ENCODE measurements at places on chromosomes 6 and 20.

DNA sequence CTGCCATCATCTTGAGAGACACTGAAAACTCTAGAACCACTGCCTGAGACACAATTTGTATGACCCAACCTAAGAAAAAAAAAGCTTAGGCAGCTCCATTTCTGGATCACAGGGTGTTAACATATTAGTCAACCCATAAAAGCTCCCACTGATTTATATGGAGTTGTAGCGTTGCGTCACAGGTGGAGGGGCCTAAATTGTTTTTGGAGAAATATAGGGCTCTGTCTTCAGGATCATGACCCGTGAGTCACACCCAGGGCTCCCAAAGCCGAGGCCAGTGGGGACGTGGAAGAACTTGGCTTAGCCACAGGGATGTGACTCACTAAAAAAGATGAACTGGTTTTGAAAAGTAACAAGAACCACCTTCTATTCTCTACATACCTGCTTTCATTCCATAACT, 116.5 kb upstream of the BMP2 start:
- DNase-seq, result no peak

DNA sequence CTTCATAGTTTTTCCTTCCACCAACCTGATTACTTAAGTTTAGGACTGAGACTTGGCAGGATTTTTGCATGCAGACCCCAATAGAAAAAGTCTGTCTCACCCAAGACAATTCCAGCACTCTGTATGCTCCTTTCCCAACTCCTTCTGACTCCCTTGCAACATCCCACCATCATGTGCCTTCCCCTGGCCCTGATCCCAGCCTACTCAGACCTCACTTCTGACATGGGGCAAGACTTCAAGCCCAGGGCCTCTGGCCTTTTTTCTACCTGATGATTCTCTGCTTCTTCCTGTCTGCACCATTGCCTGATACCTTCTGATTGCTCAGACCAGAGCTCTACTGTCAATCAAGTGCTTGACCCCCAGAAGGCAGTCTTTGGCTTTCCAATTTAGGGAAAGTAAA, 96.6 kb downstream of the HAO1 start:
- DNase-seq, result no peak

DNA sequence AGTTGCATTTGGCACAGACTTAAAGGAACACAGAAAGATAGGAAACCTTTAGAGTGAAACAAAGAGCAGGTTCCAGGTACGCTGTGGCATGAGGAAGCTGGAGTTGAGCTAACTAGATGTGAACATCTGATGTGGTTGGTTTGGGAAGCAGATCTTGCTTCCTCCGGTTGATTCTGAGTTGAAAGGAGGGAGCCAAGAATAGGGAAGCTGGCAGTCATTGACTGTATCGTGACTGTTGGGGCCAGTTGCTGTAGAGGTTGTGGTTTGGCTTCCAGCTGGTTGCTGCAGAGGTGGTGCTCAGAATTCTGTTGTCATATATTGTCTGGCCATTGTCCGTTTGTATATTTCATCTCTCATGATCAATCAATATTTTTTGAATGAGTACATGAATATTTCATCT, 325.9 kb downstream of the PLCB1 start:
- DNase-seq, result no peak

DNA sequence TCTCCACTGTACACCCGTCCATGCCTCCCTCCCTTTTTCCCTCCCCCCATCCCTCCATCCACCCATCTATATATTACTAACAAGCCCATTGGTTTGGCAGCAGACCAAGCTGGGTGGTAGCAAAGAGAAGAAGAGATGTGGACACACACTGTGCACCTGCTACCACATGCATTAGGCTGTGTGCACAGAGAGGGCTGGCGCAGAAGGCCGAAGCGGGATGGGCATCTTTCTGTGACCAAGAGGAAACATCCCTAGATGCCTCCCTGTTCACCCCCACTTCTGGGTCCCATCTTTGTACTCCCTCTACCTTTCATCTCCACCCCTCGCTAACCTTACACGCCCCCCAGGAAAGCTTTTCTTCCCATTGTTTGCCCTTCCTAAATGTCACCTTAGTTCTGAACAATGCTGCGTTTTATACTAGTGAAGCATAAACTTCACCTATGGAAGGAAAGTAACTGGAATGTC, 64.9 kb upstream of the AFDN start:
- no peak for DNase-seq

GRCh38 chr6:40962241-40962640, 76.8 kb downstream of the UNC5CL start:
- DNase-seq, result peak; percentile 28

- peak; percentile 13 for DNase-seq
Observed at GRCh38 chr20:56359212-56360132, 698 bp downstream of the FAM210B start.

- no peak for DNase-seq
Observed at GRCh38 chr20:64162239-64162910, 1.9 kb upstream of the MYT1 start.

GRCh38 chr6:45027126-45027525, 301.0 kb upstream of the RUNX2 start:
- DNase-seq, result no peak

DNA sequence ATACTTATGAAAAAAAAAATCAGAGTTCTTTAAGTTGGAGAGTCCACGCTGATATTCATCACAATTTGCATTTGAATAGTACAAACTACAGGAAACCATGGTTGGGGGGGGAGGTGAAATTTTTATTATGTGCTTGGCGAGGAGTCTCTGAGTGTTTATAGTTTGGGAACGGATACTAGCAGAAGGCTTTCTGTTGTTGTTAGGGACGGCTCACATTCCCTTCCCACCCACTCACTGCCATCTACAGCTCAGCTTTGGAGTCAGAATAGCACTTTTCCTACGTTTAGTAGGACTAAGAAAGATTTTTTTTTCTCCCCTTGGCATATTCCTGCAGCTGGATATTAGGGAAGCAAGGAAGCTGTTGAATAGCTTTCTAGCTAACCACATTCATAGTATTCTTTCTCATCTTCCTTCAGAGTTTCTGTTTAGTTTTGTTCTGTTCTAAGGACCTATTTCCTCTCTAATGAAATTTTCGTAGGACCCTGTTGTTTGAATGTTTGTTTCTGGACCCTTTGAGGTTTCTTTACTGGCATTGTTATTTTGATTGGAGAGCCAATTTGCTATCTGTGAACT, 235.1 kb upstream of the ZNF217 start:
- no peak for DNase-seq

DNA sequence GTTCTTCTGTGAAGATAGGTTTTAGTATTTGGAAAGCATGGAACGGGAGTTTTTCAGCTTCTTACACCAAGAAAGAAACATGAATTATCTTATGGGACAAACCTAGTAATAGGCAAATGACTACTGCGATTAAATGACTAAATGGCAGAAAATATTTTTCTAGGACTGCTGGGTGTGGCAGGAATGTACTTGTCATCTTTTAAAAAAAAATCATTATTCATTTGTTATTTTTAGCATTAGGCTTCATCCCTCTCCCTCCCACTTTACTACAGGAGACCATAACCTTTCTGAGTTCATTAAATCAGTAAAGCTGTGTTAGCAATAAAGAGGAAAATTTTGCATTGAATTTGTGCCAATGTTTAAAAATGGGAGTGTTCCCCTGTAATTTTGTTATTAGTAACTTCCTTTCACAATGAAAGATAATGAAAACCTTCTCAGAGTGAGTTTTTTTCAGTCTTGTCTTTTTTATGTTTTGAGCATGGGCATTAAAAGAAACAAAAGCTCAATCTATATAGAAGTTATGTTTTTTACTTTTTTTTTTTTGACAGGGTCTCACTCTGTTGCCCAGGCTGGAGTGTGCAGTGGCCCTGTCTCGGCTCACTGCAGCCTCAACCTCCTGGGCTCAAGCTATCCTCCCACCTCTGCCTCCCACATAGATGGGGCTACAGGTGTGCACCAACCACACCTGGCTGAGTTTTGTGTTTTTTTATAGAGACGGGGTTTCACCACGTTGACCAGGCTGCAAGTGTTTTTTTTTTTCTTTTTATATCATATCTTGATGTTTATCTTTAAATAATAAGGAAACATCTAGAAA, 105.6 kb upstream of the CLDN20 start:
- no peak for DNase-seq

- no peak for DNase-seq
Observed at GRCh38 chr6:54595844-54596243, 250.7 kb upstream of the FAM83B start.

GRCh38 chr6:26156850-26157250, 69.6 kb downstream of the HFE start:
- no peak for DNase-seq

DNA sequence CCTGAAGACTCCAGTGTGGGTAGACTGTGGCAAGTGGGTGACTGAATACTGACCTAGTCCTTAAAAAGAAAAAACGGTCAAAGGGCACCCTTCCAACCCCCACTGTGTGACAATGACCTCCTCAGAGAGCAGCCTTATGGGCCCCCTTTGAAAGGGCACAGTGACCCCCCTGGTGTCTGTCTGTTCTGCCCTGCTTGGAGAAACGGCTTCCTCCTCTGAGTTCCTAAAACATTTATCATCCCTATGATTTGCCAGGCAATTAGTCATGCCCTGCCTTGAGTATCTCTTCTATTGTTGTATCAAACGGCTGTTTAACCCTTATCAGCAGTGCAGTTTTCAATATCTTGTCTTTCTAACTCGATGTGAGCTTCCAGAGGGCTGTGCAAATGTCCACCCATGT, 21.0 kb upstream of the STX16 start:
- DNase-seq, result no peak

GRCh38 chr6:4668271-4669179, 107.7 kb upstream of the CDYL start:
- DNase-seq, result no peak

GRCh38 chr20:49581482-49581881, 13.5 kb upstream of the PTGIS start:
- no peak for DNase-seq

- DNase-seq, result no peak
Observed at GRCh38 chr6:35401514-35401913, 50.6 kb upstream of the FANCE start.

GRCh38 chr6:41132254-41132653, 21.9 kb downstream of the TREML1 start:
- DNase-seq, result no peak

DNA sequence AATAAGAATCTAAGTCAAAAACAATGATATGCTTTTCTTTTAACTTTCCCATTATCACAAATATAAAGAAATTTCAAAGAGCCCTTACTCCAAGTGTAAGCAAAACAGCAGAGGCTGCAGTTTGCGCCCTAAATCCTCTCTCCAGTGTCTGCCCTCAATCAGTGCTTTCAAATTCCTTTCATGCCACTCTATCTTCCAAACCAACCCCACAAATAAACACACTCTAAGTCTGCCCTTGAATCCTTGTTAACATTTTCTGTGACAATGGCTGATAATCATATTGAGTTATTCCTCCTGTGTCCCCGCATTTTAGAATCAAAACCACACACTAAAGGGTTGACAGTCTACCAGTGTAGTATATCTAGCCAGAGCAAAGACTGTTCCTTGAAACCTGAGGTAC, 317.9 kb upstream of the MARCKS start:
- no peak for DNase-seq

DNA sequence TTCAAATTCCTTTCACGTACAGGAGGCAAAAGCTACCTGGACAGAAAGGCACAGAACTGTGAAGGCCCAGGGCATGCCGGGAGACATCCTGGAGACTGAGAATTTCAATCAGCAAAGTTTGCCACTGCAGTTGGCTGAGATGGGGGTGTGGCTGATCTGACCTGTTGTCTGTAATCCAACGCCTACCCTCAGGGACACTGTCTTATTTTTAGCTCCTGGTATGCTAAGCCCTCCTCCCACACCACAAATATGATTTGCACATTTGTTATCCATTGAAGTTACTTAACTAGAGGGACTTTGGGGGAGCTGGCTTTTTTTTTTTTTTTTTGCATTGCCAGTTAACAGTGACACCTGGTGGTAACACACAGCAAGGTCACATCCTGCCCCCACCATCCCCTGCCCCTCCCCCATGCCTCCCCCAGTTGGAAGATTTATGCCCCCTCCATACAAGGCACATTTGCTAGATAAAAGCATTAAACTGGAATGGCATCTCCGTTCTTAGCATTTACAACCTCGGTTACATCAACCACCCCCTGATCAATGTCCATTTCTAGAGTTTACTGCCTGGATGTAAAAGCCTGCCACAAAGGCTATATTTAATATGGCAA, 40.4 kb downstream of the TTI1 start:
- DNase-seq, result peak; percentile 28

DNA sequence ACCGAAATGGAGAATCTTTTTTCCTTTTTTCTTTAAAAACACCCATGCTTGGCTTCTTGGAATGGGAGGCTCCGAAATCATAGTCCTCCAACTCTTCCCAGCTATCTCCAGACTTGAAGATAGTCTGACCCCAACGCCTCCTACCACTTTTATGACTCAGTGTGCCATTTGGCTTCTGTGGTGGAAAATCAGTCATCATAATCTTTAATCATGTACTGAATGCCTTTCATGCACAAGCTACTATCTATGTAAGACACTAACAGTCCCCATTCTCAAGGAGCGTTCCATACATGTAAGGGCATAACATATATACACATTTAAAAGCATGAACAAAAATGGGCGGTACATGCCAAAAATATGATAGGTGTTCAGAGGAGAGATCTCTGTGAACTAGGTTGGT, 44.1 kb downstream of the TMEM14B start:
- no peak for DNase-seq

DNA sequence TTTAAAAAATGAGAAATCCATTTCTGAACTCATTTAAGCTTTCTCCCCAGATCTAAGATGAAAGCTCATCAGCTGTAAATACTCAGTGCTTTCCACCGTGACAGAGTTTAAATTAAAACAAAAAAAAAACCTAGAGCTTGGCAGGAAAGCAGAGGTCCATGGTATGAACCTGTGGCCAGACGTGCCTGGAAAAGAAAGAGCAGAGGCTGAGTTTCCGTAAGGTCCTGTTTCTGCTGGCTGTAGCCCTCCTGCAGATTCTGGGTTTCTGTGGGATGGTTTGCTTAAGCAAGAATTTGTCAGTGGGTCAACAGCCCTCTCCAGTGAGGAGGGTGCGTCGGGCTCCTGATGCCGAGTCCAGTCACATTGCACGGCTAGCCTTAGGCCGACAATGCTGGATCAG, 383.2 kb downstream of the SAMD5 start:
- no peak for DNase-seq

- no peak for DNase-seq
Observed at GRCh38 chr6:31639449-31639861, 13.0 kb downstream of the BAG6 start.

DNA sequence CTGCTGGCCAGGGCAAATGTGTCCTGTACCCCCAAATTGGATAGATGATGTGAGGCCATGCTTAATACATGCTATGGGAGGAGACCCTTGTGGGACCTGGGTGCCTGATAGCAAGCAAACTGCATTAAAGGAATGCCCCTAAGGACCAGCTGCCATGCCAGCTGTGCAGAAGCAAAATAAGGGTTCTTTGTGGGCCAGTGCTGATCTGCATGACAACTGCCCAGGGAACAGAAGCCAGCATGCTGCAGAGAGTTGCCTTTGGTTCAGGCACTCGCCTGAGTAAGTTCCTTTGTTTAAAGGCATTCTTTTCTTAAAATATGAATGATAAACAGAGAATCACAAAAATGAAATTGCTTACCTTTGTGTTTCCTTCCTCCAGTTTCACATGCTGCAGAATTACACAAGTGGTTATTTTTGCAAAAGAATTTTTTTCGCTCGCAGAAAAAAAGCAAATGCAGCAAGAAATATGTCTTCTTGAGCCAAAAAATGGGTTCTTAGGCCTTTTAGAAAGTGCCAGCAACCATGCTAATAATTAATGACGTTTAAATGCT, 6.9 kb upstream of the SYNDIG1 start:
- DNase-seq, result no peak

GRCh38 chr6:33249732-33250630, 21.7 kb downstream of the VPS52 start:
- DNase-seq, result no peak

Data from GM19239 (cell line).